ENCODE measurements at places on chromosomes 6 and 20.

- DNase-seq: no peak
Observed at GRCh38 chr6:2958776-2959175, 12.6 kb downstream of the SERPINB6 start.

- no peak for DNase-seq
Observed at GRCh38 chr6:110378552-110378951, 20.4 kb upstream of the METTL24 start.

- no peak for DNase-seq
Observed at GRCh38 chr20:49166534-49167449, 21.3 kb downstream of the STAU1 start.

DNA sequence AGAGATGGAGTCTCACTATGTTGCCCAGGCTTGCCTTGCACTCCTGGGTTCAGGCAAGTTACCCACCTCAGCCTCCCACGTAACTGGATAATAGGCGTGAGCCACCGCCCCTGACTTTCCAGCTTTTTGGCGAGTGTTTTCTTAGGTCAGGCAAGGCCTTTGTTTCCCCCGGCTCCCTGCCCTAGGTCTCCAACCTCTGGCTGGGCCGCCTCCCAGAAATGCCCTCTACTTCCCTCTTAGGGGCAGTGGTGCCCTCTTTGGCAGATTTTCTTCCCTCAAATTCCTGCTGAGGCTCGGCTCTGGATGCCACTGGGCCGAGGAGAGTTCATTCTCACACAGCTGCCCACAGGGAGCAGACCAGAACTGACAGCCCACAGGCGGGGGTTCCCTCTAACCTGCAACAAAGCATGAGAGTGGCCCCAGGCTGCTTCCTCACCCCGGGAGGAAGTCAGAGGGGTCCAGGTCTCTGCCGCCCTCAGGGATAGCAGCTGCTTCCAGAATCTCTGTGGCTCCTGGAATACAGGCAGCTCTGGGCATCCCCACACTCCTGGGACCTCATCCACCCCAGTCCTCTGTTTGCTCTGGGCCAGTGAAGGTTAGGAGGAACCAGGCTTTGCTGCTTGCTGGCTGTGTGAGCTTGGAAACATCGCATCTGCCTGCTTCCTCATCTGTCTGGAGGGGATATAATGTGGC lies 56.5 kb downstream of the TCP11 start:
- DNase-seq: no peak

GRCh38 chr6:44249082-44249748 lies 2.3 kb downstream of the HSP90AB1 start:
- no peak for DNase-seq

DNA sequence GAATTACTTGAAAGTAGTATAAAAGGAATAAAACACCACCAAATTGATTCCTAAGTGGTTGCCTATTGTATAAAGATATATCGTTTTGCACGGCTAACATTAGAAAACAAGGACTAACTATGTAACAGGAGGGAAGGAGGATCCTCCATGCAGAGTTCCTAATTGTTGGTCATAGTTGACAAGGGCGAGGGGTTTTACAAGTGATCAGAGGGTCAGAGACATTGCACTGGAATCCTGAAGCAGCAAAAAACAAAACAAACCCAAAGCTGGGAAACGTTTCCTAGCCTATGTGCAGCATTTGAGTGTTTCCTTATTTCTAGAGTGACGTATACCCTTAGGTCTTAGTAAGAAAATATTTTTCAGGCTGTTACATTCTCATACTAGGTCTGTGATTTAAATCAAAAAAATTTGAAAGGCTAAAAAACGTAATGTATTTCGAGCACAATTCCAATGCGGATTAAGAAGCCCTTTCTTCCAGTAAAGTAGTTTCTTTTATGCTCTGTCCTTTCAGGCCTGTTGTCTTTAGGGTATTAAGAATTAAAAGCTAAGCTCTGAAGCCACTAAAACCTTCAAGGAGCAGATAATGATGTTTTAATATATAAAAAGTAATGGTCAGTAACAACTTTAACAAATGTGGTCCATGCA lies 373.8 kb upstream of the MMS22L start:
- no peak for DNase-seq

DNA sequence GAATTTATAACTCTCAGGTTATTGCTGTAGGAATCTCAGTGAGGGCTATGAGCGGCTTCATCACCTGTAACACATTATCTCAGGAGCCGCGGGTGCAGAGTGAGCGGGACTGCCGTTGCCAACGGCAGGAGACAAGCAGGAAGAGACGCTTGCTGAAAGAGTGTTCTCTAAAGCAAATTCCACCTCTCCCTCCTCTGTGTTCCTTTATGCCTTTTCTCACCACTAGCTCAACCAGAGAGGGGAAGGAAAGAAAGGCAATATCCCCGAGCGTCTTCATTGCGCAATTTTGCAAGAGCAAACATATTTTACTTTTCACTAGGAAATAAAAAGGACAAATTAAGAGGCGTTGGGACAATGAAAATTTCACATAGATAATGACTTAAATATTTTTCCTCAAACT lies 185.2 kb upstream of the EXOC2 start:
- no peak for DNase-seq

GRCh38 chr6:136607204-136607931 lies 57.1 kb upstream of the MAP7 start:
- DNase-seq: no peak

DNA sequence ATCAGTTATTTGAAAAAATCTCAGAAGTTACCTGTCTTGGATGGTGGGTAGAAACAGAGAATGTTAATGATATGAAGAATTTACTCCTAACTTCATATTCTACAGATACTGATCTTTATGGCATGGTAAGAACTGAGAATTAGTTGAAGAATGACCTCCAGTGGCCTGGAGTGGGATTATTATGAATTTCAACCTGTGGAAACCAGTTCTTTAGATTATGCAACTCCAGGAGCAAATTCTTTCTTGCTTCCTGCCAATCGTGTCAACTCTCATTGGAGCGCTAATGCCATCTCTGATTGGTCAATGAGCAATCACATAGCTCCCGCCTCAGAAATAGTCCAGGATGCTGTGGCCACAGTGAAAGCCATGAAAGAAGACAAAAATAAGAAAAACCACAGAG lies 40.6 kb downstream of the LYRM2 start:
- DNase-seq: no peak

DNA sequence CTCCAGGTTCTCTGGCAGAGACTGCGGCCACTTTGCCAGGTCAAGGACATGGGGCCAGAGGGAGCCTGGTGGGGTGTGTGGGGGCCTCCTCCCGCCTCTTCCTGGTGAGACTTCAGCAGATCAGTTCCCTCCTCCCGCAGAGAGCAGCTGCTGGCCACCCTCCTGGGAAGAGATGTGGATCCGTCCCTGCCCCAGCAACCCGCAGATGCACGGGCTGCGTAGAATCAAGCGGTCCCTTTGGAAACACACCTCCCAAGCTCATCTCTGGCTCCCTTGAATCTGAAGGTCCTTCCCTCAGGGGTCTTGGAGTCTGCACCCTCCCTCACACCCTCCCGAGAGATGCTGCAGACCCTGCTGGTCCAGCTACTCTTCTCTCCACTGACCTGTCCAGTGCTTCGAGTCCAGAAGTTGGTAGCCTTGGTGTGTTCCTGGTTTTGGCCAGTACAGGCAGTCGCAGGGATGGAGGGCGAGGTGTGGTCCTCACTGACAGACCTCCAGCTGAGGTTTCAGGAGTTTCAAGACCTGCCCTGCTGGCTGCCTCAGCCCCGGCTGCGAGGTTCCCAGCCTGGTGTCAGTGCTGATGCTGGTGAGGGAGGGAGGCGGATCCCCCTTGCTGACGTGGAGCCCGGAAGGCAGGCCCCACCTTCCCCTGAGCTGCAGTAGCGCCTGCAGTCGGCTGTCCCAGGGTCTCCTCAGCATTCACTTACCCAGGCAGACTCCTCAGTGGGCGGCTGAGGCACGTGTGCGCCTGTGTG lies at the start of gene NPBWR2:
Gene NPBWR2 (minus strand): TSS at position 585 of the 755 bp plus-strand sequence. CDS start 734 bp downstream, outside the sequence.
- DNase-seq: no peak

- no peak for DNase-seq
Observed at GRCh38 chr20:46276531-46276930, 31.8 kb downstream of the CDH22 start.

DNA sequence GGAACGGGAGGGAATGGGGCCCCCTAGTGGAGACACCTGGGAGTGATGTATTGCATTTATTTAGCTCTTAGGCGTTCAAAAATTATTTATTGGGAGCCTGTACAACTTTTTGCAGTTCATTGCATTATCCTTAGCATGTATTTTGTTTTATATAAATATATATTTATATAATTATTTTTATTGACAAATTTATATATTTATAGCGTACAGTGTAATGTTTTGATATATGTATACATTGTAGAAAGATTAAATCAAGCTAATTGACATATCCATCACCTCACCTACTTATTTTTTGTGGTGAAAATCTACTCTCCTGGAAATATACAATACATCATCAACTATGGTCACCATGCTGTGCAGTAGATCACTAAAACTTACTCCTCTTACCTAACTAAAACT lies 975 bp downstream of the SIRT5 start:
- DNase-seq: peak; percentile 48

- no peak for DNase-seq
Observed at GRCh38 chr6:33107641-33108040, 31.9 kb downstream of the HLA-DPB1 start.

DNA sequence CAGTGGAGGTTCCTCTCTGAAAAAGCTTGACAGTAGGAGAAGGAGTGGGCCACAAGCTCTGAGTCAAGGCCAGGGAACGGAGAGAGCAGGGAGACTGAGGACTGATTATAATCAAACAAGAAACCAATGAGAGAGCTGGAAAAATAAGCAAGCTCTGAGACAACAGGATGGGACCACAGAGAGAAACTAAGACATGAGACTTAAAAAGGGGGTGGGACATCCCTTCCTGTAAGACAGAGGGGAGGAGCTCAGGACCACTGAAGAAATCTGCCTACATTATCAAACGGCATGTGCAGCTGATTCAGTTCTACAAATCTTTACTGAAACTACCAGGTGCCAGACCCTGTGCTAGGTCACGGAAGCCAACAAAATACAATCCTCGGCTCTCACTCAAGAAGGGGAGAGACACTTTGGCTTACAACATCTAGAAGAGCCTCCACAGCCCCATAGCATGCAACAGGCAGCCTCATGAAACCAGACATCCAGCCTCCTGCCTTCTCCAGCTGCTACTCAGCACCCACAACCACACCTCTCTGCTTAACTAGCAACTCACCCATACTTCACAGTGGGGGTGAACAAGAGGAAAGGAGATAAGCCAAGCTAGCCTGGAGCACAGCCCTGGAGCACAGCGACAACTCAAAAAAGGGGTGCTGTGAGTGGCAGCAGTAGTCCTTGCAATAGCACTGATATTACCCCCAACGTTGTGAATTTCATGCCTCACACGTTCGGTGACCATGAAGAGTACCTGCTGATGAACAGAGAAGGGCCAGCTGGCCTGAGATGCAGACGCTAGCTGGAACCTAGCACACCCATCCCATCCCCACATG lies 39.1 kb upstream of the ANKRD60 start:
- no peak for DNase-seq

- DNase-seq: no peak
Observed at GRCh38 chr6:106440546-106440945, 80.0 kb downstream of the CRYBG1 start.

- no peak for DNase-seq
Observed at GRCh38 chr6:93183531-93183972, 235.8 kb downstream of the EPHA7 start.

GRCh38 chr6:166752097-166752496 lies 125.0 kb upstream of the RPS6KA2 start:
- DNase-seq: no peak

Measured in stimulated activated CD8-positive, alpha-beta memory T cell treated with anti-CD3 and anti-CD28 coated beads, Interleukin-2, amount 100 ng/mL, for 1 hour (primary cell).